ENCODE measurements at places on chromosomes 2 and 18.

DNA sequence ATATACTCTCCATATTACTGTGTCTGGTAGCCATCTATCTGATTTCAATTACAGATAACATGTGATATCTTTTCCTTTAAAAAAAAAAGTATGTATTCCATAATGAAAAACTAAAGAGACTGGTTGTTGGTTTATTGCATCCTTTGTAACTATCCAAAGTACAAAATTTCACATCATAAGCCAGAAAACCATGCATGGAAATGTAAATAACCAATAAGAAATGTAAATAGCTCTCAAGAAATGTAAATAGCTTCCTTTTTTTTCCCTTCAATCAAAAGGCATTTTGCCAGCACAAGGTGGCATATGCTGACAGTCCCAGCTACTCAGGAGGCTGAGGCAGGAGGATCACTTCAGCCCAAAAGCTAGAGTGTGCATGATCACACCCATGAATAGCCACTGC lies 59.3 kb downstream of the ATL2 start:
- DNase-seq, result no peak

- no peak for DNase-seq
Observed at GRCh38 chr2:48369971-48370370, 160.0 kb upstream of the STON1 start.

- no peak for DNase-seq
Observed at GRCh38 chr2:200180943-200181342, 125.5 kb upstream of the SPATS2L start.

DNA sequence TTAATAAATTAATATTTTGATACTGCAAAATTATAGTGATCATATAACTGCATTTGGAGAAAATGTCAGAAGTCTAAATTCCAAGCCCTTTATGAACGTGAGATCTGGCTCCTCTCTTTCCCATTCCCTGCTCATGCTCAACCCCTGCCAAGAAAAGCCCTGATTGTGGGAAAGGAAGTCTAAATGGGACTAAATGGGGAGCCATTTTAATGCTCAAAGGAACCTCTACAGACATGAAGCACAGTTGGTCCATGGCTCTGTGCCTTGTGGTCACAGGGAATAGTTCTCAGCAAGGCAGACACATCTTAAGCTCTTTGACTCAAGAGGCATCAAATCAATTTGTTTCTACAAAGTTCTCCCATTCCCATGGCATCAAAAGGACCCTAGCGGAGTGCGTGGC lies 29.3 kb upstream of the INSIG2 start:
- DNase-seq, result no peak

GRCh38 chr18:64183665-64184064 lies 34.8 kb upstream of the LINC00305 start:
- DNase-seq, result no peak

DNA sequence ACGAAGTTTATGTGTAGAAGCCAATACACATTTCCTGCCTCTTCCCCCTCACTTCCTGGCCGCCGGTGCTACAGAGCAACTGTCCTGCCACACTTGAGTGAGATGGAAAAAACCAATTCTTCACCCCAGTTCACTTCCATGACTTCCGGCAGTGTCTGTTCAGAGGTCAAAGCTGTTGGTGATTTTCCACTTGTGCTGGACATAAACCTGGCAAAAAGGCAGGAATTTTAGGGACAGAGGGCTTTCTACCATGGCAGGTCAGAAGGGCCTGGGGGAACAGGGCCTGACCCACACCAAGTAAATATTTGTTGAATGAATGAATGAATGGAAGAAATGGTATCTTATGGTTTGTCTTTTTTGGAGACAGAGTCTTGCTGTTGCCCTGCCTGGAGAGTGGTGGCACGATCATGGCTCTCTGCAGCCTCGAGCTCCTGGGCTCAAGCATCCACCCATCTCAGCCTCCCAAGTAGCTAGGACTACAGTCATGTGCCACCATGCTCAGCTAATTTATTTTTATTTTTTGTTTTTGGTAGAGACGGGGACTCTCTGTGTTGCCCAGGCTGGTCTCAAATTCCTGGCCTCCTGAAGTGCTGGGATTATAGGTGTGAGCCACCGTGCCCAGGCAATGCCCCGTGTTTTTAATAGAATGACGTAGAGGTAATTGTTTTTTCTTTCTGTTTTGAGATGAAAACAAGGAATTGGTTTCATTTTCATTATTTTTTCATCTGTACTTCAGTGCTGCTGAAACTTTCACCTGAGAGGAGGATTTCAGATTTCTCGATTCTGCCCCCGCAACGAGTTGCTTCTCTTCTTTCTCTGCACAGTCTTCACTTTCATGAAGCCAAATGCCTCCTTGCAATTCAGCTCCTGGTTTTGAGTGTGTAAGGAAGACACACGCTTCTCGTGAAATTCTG lies 48.0 kb upstream of the LPIN2 start:
- no peak for DNase-seq

GRCh38 chr2:240021488-240022104 lies 3.5 kb downstream of the NDUFA10 start:
- DNase-seq, result peak; percentile 86

DNA sequence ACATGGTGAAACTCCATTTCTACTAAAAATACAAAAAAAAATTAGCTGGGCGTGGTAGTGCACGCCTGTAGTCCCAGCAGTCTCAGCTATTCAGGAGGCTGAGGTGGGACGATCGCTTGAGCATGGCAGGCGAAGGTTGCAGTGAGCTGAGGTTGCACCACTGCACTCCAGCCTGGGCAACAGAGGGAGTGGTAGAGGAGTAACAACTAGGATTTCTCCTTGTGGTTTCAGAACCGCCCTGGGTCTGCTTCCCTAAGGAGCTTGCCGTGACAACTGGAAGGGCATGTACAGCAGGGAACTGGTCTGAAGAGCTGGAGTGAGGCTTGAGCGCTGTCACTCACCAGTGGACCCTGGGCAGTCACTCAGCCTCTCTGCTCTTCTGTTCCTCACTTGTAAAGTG lies 29.1 kb downstream of the REEP1 start:
- no peak for DNase-seq

- no peak for DNase-seq
Observed at GRCh38 chr2:46053564-46053963, 243.6 kb upstream of the EPAS1 start.

DNA sequence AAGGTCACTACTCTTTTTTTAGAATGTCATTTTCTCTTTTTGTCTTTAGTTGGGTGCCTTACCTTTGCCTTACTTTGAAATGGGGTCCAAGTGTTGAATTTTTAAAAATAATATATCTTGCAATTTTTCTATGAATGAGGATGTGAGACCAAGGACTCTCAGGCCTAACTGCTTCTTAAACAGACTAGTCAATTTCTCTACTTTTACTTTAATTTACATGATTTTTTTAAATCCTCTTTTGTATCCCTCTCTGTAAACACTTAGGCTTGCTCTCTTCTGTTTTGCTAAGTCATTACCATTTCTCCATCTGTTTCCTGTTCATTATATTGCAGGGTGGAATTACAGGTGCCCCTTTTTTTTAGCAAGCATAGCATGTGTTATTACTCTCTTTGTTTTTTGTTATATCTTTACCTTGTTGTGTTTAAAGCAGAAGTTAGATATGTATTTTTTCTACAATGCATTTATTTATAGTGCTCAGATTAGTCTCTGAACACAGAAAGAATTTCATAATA lies 261.8 kb downstream of the SPAG16 start:
- DNase-seq, result no peak

- DNase-seq, result no peak
Observed at GRCh38 chr2:109433486-109433885, 180.3 kb downstream of the SEPTIN10 start.

DNA sequence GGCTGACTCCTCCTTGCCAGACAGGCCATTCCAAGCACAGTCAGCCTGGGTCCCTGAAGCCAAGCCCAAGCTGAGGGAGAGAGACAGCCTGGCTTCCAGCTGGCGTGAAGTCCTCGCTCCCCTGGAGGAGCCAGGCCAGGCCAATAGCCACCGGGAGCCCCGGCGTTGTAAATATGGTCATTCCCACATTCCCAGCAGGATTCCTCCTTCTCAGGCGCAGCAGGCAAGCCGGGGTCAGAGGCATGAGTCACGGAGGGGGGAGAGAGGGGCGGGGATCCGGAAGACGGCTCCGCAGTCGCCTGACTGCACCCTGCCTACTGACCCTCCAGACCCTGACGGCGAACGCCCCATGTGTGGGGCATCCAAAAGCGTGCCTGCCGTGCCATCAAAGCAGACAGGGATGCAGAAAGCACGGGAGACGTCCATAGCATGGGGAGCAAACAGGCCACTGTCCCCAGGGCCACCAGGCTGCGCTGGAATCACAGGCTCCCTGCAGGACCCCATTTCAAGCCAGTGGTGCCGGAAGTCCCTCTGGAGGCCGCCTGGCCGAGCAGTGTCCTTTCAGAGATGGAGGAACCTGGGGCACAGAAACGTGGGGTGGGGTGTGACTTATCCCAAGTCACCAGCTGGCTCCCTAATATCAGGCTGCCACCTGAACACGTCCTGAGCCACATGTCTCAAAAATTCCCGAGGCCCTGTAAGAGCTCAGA lies 48.2 kb downstream of the TWIST2 start:
- DNase-seq, result peak; percentile 71

DNA sequence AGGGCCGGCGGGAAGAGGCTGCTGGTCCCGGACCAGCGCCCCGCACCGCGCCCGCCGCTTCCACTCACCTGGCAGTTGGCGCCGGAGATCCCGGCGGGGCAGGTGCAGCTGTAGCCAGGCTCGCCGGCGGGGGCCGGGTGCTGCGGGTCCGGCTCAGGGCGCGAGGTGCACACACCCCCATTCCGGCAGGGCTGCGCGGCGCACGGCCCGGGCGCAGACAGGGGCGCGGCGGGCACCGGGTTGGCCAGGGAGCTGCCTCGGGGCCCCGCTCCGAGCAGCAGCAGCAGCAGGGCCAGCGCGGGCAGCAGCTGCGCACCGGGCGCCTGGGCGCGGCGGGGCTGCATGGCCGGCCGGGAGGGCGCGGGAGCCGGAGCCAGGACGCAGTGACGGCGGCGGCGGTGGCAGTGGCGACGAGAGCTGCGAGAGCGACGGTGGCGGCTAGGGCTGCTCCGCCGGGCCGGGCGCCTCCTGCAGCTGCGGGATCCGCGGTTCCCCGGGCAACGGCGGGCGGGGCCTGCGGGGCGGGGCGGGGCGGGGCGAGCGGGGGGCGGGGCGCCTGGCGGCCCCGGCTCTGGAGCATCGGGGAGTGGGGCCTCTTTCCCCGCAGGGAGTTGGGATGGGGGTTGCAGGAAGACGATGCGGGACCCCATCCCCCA lies at the start of gene DNER:
Gene DNER (minus strand): TSS at position 476 of the 656 bp plus-strand sequence. CDS start 132 bp downstream, at position 344.
- peak; percentile 78 for DNase-seq

DNA sequence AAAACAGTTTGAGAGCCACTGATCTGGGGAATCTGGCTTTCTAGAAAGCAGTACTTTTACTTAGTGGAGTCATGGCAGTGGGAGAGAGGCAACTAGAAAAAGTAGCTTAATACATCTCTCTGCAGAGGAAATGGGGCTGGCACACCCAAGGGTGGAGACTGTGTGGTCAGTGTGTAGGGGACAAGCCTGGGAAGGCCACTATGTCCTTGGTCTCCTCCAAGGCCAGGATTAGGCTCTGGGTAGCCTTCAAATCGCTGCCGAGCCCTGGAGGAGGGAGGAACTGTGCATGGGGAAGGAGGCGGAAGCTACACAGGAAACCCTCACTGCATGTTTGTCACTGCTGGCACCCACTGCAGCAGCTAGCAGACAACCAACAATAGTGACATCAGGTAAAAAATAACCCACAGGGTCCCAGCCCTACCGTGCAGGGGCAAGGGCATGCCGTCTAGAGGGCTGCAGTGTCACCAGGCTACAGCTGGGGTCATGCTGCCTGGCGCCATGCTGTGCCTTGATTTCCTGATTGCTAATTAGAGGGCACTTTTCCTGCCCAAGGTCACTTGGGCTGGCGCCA lies 34.8 kb downstream of the LBH start:
- DNase-seq, result no peak

GRCh38 chr2:47631792-47632398 lies 151.1 kb upstream of the MSH6 start:
- DNase-seq, result no peak

DNA sequence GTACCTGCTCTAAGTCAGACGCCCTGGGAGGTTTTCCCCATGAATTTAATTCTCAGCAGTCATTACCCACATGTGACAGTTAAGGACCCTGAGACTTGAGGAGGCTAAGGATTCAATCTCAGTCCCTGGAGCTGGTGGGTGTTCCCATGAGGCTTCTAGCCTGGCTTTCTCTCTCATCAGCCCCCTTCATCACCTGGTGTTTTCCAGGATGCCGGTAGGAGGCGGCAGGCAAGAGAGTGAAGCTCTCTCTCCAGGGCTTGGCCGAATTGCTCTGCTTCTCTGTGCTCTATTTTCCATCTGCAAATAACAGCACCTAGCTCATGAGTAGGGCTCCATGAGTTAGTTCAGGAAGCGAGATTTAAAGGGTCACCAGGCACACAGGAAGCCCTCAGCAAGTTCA lies 241.9 kb downstream of the PTPRM start:
- no peak for DNase-seq

GRCh38 chr2:240164586-240164985 lies 24.1 kb upstream of the OTOS start:
- DNase-seq, result no peak

- no peak for DNase-seq
Observed at GRCh38 chr2:44706681-44707553, 234.6 kb upstream of the SIX3 start.

- no peak for DNase-seq
Observed at GRCh38 chr2:105224444-105224843, 17.1 kb upstream of the GPR45 start.

- no peak for DNase-seq
Observed at GRCh38 chr2:236579746-236580315, 10.2 kb downstream of the ACKR3 start.

- no peak for DNase-seq
Observed at GRCh38 chr2:84782717-84783442, 98.0 kb downstream of the TRABD2A start.

DNA sequence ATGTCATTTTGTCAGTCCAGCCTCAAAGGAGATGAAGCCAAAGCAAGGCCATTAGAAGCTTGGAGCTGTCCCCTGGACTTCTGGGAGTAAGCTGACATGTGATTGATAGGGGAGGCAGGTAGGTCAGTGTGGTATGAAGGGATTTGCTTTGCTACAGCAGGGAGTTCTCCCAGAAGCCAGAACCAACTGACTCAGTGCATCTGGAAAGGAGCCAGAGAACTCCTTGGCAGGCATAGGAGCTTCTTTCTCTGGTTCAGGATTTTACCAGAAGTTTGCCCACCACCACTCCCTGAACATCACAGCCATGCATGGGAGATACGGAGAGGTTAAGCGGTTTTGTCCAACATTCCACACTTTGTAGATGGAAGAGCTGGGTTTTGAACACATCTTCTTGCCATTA lies 24.5 kb upstream of the KCNE4 start:
- no peak for DNase-seq

GRCh38 chr2:47504174-47504810 lies 101.3 kb downstream of the MSH2 start:
- no peak for DNase-seq

DNA sequence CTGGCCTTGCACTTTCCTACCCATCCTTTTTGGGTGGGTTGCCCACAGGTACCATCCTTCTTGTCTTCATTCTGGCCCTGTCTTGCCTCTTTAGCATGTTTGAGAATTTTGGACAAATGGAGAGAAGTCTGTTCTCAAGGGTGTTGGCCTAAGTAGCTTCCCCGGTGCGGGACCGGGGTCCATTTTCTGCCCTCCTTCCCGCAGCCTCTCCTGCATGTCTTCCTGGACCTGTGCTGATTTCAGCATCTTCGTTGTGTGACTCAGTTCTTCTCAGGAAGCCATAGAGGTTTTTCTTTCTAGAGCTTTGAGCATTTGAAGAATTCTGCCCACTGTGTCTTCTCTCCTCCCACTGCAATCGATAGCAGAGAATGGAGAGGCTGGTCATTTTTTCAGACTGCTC lies 172.7 kb downstream of the SH3RF3 start:
- DNase-seq, result no peak
